ENCODE measurements at places on chromosomes 4 and X.

DNA sequence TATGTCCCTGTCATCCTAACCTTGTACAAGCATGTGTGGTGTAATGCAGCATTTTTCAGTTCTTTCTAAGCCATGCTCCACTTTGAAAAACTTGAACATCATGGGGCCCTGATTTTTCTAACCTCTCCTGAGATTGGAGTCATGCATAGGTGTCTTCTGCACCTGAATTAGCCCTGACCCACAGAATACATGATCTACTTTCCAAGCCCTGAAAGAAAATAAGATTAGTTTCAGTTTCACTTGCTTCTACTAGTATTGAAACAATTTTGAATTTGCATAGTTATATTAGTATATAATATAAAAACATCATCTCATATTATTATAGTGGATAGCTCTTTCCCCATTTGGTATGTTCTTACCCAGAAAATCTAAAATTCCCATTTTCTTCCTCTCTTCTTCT lies 178.2 kb downstream of the HS3ST1 start:
- no peak for DNase-seq

GRCh38 chrX:2432298-2432863 lies 68.4 kb downstream of the DHRSX start:
- no peak for DNase-seq

DNA sequence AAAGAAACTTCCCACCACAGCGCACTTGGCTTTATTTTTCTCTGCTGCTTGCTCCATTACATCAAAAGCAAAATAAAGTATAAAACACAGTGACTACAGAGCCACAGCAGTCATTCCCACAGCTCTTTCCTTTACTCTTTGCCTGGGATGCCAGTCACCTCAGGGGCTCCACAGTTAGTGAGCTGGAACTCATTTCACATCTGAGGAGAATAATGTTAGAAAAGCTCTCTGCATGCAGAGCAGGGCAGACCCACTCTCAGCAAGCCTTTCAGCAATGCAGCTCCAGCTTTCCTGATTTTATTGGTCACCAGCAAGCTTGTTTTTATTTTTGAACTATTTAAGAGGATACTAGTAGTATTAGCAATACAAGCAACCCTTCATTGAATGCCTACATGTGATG lies 13.8 kb downstream of the GRXCR1 start:
- no peak for DNase-seq

DNA sequence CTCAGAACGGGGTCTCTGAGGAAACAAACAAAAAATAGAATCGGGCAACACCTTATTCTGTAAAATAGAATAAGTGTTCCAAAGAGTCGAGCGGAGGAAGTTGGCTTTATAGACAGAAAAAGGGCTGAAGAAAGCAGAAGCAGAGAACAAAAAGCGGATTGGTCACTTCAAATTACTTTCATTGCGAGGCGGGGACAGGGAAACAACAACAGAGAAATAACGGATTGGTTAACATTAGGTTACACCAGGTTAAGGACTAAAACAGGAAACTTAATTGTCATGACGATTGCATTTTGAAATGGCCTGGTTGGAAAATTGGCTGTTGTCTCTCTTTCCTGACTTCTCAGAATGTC lies 433 bp upstream of the COQ2 start:
- no peak for DNase-seq

DNA sequence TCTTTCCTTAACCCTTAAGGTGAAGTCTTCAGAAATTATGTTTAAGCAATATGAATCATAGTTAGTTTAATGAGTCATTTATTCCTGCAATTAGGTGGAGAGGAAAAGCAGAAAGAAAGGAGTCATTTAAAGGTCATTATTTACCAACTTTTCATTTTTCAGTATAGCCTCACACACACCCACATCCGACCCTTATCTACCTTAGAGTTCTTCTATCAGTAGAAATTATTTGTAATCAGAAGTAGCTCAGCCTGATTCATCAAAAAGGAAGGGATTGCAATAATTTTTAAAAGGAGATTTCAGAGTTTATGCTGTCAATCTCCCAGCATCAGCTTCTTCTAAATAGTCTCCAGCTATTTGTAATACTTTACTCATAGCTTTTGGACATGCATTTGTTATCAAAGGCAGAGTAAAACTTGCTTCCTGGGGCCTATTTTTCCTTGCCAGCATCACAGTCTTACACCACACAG lies 5.9 kb downstream of the ANXA10 start:
- no peak for DNase-seq

GRCh38 chr4:172785613-172786012 lies 383.0 kb upstream of the GALNT7 start:
- no peak for DNase-seq

All from ecto neural progenitor cell (in vitro differentiated cells).